ENCODE measurements at places on chromosomes 4 and X.

GRCh38 chrX:45198301-45198700 lies 2.4 kb downstream of the DIPK2B start:
- no peak for DNase-seq

GRCh38 chr4:144351306-144351705 lies 210.8 kb upstream of the GYPA start:
- no peak for DNase-seq

GRCh38 chrX:149506349-149506748 lies 1.2 kb upstream of the IDS start:
- DNase-seq, result no peak

DNA sequence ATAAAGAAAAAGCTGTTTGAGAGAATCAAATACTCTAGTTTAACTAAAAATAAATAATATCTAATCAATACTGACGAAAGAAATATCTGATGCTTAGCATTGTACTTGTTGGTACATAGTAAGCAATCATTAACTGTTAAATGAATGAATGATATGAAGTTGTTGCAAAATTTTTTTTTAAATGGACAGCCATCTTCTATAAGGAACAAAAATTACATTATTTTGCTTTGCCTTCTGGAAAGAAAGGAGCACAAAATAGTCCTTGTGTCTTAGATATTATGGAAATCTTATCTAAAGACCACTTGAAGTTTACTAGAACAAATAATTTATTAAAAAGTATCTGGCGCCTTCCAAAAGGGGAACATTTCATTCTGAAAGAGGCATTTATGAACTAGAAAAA lies 4.5 kb downstream of the NFKB1 start:
- no peak for DNase-seq

DNA sequence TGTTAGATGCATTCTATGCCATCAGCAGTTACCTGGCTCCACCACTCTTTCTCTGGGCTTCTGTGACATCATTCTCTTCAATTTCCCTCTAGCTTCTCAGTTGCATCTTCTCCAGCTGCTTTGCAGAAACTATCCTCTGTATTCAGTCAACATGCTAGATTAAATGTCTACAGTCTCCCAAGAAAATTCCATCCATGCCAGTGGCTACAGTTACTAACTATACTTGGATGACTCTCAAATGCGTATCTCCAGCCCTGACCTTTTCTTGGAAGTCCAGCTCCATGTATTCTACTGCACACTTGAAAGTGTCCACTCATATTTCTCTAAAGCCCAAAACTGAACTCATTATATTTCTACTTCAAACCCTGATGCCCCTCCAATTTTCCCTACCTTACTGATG lies 232.3 kb upstream of the TENM3 start:
- no peak for DNase-seq

GRCh38 chrX:3360881-3361280 lies 14.4 kb upstream of the MXRA5 start:
- DNase-seq, result no peak

DNA sequence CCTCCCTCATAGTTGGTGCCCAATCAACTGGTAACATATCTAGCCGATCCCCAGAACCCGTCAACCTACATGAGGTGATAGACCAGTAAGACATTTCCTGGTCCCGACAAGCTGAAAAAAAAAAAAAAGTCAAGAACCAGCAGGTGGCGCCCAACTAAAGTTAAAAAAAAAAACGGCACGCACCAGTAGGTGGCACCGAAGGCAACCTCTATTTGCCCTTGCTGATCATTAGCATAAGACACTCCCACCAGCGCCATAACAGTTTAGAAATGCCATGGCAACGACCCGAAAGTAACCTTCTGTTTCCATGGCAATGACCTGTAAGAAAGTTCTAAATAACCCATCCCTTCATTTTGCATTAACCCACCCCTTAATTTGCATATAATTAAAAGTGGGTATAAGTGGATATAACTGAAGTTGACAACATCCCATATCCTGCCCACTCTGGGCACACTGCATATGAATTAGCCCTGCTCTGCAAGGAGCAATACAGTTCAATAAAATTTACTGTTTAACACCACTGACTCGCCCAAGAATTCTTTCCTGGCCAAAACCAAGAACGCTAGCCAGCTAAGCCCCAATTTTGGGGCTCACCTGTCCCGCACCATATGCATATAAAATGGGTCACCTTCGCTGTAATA lies 83.9 kb upstream of the SPANXB1 start:
- peak; percentile 42 for DNase-seq

DNA sequence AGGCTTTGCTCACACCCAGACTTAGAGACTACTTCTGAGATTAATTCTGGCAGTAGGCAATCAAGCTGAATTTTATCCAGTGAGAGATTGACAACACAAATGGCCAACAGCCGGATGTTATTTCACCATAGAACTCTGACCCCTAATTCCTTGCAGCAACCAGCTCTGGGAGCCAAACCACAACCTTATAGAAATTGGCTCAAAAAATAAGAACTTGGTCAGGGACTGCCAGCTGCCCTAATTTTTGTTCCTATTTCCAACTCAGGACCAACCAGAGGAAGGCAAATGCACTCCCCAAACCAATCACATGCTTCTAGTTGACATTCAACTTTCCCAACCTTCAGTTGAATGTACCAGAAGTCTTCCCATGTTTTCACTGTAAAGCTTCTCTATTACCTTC lies 269.7 kb downstream of the HS3ST1 start:
- no peak for DNase-seq

DNA sequence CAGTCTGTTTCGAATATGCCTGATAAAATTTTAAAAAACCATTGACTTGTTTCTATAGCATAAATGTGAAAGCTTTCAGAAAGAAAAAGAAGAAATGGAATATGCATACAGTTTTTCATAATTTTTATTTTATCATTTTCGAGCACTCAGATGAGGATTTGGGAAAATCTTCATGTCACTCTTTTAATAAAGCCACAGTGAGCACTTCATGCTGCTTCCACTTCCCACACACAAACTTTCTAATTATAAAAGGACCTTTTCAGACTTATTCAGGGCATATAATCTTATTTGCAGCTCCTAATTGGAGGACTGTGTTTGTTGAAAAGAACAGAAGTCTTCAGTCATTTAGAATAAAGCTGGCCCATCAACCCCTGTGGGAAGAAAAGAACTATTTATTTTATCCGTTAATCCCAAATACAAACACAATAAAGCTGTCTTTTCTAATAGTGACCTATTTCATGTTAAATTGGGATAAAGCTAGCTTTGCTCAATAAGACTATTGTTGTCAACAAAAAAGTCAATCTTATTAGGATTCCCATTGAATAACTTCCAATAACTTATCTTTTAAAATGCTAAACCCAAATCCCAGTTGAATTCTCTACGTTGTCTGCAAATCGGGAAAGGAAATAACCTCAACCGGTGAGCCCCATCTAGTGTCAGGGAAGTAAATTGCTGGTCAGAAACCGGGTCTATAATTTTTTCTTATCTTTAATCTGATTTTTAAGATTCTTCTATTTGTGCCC lies 211.5 kb downstream of the PDGFRA start:
- peak; percentile 22 for DNase-seq

DNA sequence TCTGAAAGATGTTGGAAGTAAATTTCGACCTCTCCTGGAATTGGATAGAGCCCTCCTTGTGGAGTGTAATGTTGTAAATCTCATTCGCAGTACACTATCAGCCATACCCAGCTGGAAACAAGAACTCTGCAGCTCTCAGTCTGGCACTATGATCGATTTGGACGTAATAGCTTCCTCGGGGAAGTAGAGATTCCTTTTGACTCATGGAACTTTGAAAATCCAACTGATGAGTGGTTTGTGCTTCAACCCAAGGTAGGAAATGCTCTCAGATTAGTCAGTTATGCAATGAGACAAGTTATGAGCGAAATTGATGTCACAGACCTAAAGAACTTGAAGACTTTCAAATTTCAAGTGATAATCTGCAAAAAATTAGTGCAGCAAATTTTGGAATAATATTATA lies 103.9 kb downstream of the SYTL5 start:
- DNase-seq, result no peak

- DNase-seq, result no peak
Measured at GRCh38 chr4:7256984-7257810, 64.9 kb downstream of the SORCS2 start.

GRCh38 chr4:16466581-16466980 lies 240.3 kb upstream of the TAPT1 start:
- no peak for DNase-seq

- DNase-seq, result no peak
Measured at GRCh38 chrX:41445171-41445570, 2.0 kb upstream of the NYX start.

- no peak for DNase-seq
Measured at GRCh38 chr4:113146876-113147358, 97.5 kb downstream of the ANK2 start.

GRCh38 chr4:137267024-137267423 lies 265.3 kb downstream of the PCDH18 start:
- DNase-seq, result peak; percentile 11

DNA sequence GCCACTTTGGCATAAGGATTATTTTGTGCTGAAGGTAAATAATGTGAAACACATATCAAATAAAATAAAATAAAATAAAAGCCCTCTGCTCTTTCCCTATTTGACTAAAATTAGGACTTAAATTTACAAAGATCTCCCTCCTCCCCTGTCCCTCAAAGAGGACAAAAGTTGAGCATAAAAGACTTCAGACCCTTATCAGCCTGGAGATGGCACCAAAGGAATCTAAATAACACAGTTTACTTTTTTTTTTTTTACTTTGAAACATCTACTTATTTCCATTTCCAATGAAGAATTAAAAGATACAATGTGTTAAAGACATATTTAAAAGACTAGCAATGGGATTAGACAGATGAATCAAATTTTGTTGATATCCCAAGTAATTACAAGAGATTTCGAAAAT lies 89.7 kb downstream of the EPHA5 start:
- DNase-seq, result no peak

DNA sequence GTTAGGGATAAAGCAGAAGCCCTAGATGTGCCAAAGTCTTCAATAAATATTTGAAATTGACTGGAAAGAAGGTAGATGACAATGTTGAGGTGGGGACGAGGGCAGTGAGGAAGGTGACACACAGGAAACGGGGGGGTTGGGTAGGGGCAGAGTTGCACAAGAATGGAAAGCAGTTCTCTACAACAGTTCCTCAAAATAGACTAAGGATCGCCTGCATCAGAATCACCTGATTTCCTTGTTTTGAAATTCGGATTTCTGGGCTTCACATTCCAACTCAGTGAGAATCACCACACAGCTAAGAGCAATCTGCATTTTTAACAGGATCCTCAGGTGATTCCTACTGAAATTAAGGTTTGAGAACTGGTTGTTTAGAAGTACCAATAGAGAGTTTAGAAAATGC lies 70.6 kb downstream of the ARFIP1 start:
- peak; percentile 5 for DNase-seq

DNA sequence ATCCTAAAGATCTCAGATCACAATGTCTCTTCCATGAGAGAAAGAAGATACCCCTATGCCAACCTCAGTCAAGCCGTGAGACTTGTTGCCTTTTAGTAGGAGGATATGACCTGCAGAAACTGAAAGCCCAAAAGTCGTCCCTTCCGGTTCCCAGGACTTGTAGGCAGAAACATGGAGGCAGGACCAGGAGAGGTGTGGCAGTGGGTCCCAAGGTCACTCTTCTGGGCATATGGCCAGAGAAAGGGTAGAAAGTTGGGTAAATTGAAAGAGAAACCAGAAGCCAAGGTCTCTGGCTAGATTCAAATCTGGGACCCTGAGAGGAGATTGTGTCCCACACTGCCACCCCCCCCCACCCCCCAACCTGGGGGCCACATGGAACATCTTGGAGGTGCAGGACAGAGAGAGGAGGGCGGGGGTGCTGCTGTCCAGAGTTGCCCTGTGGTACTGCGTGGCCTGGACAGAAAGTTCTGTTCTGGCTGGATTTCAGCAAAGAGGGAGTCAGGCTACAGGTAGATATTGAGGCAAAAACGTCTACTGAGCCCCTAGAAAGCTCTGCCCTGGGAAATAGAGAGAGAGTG lies 55.4 kb downstream of the DDX3X start:
- DNase-seq, result no peak

- DNase-seq, result no peak
Measured at GRCh38 chr4:14095831-14096230, 468.3 kb upstream of the BOD1L1 start.

DNA sequence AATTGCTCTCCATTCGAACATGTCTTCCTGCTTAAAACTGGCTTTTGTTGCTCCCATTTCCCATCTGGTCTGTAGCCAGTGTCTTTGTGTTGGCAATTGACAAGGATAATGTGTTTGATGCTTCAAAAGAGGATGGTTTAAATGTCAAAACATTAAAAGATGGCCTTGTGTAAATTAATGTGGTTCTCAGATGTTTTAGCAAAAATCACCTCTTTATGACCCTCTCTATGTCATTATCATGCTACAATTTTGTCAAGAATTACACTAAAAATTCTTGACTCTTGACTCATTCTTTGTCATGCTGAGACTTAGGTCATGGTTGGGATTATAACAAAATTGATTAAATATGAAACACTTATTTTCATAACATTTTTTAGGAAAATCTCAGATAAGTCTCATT lies 47.4 kb downstream of the TMEM131L start:
- DNase-seq, result peak; percentile 19

GRCh38 chr4:98867648-98868047 lies 61.3 kb downstream of the EIF4E start:
- DNase-seq, result no peak

GRCh38 chr4:3877236-3877635 lies 111.1 kb downstream of the ADRA2C start:
- DNase-seq, result no peak

- no peak for DNase-seq
Measured at GRCh38 chrX:121011254-121011653, 25.7 kb upstream of the CT47A1 start.

GRCh38 chr4:108172231-108172752 lies 3.6 kb upstream of the LEF1 start:
- no peak for DNase-seq

GRCh38 chrX:118989886-118990285 lies 15.5 kb downstream of the LONRF3 start:
- no peak for DNase-seq

DNA sequence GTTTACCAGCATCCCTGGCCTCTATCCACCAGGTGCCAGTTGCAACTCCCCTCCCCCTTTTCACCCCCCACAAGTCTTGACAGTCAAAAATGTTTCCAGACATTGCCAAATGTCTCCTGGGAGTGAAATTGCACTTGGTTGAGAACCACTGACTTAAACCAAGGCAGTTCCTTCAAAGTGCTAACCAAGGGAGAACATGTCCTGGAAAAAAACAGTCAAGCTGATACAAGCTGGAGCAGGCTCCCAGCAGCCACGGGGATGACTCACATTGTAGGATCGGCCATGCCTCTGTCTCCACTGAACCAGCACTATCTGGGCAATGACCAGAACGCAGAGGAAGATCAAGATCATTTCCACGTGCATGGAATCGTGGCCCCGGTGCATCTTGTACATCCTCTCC lies 11.4 kb downstream of the RNF175 start:
- DNase-seq, result peak; percentile 78

DNA sequence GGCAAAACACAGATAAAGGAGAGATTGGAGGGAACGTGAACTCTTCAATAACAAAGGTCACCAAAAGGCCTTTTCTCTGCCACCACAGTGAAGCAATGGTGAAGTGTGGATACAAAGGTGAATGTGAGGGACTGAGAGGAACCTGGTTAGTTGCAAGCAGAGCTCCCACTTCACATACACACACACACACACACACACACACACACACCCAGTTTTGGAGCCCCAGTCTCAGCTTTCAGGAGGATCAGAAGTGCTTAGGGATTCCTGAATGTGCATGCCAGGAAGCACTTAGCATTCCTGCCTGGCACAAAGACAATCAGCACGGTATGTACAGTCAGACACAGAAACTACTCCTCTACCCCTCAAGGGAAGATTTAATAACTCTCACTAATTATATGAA lies 71.5 kb downstream of the ARHGEF9 start:
- no peak for DNase-seq

- DNase-seq, result no peak
Measured at GRCh38 chr4:153204728-153205648, 745 bp downstream of the TRIM2 start.
